ENCODE measurements at places on chromosomes 3 and 15. TPM values are rescaled to one million over a fixed set of nuclear protein-coding genes. Genes with fewer than 3 reads are reported as not detected.

Gene PAQR9
- polyA plus RNA-seq = not detected

Gene SH2D7
- polyA plus RNA-seq = 0.14 TPM

Gene GOLGA8Q
- 3.0 TPM for polyA plus RNA-seq

Gene DZIP1L
- 6.9 TPM for polyA plus RNA-seq

Gene ATP10A
- 2.0 TPM for polyA plus RNA-seq

Gene SLC2A2
- polyA plus RNA-seq = 2.5 TPM

Gene ROBO2
- 3.9 TPM for polyA plus RNA-seq

Gene RBMS3
- 19.3 TPM for polyA plus RNA-seq

Gene C3orf22
- not detected for polyA plus RNA-seq

Gene GCSAM
- 0.61 TPM for polyA plus RNA-seq

Gene BMF
- polyA plus RNA-seq = 12.0 TPM

Gene UBA3
- polyA plus RNA-seq = 47.5 TPM

Gene IL16
- 8.0 TPM for polyA plus RNA-seq

Gene DUSP7
- 31.5 TPM for polyA plus RNA-seq

Gene CCDC80
- polyA plus RNA-seq = 97.1 TPM

- peak; percentile 42 for DNase-seq
Measured at GRCh38 chr3:43286841-43287499, 630 bp downstream of the SNRK start.

GRCh38 chr3:12273045-12273695, 15.7 kb upstream of the PPARG start:
- DNase-seq = no peak

- no peak for DNase-seq
Measured at GRCh38 chr3:124429129-124429815, 301.0 kb upstream of the UMPS start.

- DNase-seq = no peak
Measured at GRCh38 chr3:133747907-133748639, 1.9 kb downstream of the TF start.

DNA sequence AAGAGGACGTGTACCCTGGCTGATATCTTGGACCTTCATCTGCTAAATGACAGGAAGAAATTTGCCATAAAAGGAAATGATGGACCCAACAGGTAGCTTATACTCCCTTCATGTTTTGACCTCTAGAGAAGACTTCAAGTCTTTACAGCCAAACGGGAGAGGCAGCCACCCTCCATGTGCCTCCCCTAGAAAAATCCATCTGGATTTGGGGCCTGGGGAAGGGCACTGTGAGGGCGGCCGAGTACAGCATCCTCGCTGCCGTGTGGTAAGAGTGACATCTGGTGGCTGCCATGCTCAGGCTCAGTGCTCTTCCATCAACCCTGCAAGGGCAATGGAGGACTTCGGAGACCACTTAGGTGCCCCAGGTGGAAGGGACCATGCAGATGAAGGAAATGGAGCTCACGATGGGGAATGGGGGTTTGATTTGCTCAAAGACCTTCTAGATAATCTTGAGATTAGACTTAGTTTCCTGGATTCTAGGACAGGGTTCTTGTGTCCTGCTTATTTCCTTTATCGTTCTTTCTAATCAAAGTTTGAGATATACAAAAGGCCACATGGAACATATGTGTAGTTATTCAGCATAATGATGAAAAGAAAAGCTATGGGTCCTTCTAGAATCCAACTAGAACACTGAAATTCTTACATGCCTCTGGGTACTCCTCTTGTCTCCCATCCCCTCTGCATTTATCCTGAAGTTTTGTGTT, 44.4 kb downstream of the AQP9 start:
- peak; percentile 54 for DNase-seq

DNA sequence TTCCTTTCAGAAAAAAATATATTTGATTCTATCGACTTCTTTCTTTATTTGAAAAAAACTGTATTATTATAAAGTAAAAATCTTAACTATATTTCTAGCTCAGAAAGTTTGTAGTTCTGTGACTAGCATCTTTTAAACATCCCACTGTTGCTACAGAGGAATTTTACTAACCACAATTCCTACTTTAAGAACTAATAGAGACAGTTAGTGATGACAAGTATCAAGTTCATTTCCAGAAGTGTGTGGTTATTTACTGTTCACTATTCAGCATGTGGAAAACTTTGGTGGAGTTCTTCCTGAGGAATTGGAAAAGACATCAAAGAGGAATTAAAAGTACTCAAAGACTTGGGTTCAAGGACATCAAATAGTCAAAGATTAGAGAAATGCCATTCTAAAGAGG, 524.1 kb upstream of the CBLB start:
- no peak for DNase-seq

GRCh38 chr3:125079675-125080045, 23.9 kb upstream of the HEG1 start:
- DNase-seq = no peak

GRCh38 chr15:24858737-24859601, 95.8 kb upstream of the SNRPN start:
- DNase-seq = no peak

- no peak for DNase-seq
Measured at GRCh38 chr3:197305854-197306253, 7.4 kb upstream of the DLG1 start.

DNA sequence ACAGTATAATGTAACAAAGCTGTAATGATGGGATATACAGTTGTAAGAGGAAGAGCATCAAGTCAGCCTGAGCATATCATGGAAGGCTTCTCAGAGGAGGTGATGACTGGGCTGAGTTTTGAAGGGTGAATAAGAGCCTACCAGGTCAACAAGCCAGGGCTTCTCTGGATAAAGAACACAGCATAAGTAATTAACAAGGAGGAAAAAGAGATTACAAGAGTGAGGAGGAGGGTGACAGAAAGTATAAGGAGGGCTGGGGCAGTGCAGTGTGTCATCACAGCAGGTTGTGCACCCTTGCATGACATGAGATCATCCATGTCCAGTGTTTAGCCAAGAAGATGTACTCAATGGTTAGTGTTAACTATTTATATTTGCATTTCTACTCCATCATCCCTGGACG, 16.9 kb upstream of the SPATA12 start:
- DNase-seq = no peak

DNA sequence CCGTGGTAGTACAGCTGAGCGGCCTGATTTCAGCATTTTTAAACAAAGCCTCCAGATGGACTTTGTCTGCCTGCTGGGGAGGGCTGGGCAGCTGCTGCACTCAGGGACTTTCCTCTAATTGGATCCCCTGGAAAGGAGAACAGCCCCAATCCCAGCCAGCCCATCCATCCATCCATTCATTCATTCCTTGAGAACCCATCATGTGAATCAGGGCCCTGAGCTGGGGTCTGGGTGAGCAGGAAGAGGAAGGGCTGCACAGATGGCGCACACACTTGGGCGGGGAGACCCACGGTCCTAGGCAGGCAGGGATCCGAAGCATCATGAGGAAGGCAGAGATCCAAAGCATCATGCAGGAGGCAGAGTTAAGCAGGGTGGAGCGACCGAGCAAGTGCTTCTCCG, 45.7 kb downstream of the TPRA1 start:
- no peak for DNase-seq

DNA sequence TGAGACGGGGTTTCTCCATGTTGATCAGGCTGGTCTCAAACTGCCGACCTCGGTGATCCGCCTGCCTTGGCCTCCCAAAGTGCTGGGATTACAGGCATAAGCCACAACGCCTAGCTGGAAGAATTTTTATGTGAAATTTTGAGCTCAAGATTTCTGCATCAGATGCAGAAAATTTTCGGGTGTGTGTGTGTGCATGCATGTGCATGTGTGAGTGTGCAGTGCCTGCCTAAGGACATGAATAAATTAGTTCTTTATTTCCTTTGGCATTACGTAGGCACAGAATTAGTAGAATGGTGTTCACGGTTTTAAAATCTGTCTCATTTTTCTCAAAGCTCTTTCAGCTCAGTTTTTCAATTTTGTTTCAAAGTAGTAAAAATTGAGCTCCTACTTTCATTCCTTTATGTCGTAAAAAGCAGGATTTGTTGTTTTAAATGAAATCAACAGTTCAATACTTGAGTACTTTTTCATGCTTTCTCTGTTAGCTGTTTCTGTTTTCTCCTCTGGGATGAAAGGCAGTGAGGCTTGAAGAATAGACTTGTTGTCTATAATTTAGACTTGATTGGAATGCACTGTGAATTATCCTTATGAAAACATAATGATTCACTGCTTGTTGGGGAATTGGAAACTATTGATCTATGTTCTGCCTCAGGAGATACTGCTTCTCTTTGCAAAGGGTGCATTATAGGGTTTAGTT, 23.3 kb upstream of the RAB11A start:
- no peak for DNase-seq

- DNase-seq = no peak
Measured at GRCh38 chr3:156035158-156035557, 85.2 kb upstream of the KCNAB1 start.

DNA sequence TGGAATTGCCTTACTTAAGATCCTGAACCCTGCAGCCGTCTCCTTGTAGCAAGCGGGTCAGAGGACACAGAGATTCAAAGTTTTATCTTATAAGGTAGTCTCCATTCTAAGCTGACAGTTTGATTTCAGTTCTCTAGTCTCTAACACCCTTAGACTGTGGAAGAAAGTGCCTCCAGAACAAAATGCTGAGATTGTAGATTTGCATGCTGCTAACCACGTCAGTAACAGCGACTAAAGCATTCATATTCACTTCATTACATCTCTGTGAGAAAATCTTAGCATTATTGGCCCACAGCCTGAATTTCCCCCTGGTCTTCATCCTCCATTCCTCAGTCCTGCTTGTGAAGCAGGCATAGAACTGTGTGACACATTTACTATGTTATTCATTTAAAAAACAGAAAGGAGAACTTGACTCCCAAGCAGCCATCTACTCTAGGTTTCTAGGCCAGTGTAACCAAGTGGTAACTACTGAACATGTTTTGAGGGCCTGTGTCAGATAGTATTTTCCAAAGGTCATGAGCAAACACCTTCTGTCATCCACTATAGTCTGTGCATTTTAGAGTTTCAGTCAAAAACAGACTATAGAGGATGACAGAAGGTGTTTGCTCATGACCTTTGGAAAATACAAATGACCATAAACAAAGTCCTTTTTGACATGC, 27.4 kb downstream of the ARIH2 start:
- DNase-seq = no peak

DNA sequence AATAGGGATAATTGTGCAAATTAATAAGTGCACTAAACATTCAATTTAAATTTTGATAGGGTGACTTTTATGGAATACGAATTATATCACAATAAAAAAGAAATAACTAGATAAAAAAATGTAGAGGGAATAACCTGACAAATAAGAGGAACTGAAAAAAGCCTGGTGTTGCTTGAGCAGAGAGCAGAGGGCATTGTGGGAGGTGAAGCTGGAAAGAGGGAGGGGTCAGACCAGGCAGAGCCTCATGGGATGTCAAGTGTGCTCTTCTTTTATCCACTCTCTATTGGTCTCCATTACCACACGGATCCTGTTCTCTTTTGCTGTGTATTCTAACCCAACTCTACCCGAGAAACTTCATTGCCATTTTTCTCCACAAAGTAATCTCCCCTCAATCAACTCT, 264.0 kb upstream of the CRBN start:
- no peak for DNase-seq

- no peak for DNase-seq
Measured at GRCh38 chr3:14423963-14424362, 21.6 kb downstream of the SLC6A6 start.

- peak; percentile 63 for DNase-seq
Measured at GRCh38 chr15:81851757-81852156, 194.1 kb downstream of the MEX3B start.

DNA sequence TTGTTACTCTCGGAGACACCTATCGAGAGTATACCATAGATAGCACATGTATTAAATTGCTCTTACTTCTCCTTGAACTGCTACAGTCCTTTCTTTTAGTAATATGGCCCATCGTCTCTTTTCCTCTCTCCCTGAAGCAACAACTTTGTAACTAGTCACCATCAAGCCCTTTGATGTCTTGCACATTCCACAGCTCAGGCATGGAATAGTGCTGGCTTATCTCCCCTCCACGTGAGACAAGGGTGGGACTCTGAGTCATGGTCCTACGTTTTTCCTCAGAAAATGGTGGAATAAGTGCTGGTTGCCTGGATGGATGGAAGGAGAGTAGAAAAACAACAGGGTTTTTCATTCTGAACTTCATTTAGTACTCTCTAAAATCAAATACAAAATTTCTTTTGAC, 163.3 kb upstream of the MBNL1 start:
- no peak for DNase-seq

DNA sequence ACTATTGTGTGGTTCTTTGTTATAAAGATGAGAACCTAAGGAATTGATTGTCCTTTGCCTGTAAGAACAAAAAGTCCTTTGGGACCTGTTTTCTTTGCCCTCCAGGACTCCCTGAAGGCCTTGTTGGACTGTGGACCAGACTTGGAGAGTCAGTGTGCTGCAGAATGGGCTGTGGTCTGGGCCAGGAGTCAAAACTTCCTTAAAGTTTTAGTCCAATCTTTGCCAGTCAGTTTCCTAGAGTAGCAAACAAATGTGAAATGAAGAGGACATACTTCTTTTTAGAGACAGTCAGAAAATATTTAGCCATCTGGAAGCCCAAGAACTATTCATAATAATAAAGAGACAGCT, 45.4 kb downstream of the PDE8A start:
- no peak for DNase-seq

GRCh38 chr3:179015551-179016020, 56.0 kb downstream of the ZMAT3 start:
- peak; percentile 87 for DNase-seq

- DNase-seq = no peak
Measured at GRCh38 chr3:133491481-133492059, 81.9 kb upstream of the CDV3 start.

- DNase-seq = no peak
Measured at GRCh38 chr3:38645076-38645475, 4.4 kb downstream of the SCN5A start.

- peak; percentile 78 for DNase-seq
Measured at GRCh38 chr15:48029642-48030041, 91.1 kb upstream of the SLC24A5 start.

Data from muscle of leg (tissue), 16 donors.